ENCODE measurements at places on chromosomes 4 and X.

DNA sequence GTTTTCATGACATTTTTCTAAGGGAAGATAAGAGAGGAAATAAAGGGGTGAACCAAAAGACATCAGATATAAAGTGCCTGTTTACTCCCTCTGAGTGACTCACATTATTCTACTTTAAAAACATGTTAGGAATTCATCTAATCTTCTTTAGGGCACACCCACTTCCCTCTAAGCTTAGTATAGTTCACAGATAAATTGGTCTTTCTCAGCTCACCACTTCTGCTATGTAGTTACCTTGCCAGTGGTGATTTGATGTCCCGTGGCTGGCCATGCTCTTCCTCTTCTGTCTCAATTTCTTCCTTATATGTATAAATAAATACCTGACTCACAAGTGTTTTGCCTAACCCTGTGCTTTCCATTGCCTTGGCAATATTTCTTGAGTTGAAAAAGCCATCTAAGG lies 96.8 kb downstream of the PDLIM5 start:
- no peak for DNase-seq

- no peak for DNase-seq
Measured at GRCh38 chrX:140355429-140355828, 149.4 kb downstream of the SOX3 start.

DNA sequence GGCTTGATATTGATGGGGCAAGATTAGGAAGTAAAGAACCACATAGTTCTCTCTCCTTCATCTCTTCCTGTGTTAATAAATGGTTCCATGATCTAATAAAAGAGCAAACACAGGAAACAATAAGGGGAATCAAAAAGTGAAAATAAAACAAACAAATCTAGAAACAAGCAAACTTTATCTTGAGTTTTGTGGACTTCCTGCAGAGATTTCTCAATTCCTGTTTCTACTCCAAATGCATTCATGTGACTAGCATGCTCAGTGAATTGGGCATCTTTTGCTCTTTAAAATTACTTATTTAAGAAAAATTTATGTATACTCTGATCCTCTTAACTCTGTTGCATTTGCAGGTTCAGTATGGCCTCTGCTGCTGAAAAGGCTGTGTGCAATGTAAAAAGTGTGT lies 682.0 kb downstream of the KCTD8 start:
- DNase-seq, result no peak

- DNase-seq, result no peak
Measured at GRCh38 chr4:83075311-83076095, 39.0 kb downstream of the PLAC8 start.

DNA sequence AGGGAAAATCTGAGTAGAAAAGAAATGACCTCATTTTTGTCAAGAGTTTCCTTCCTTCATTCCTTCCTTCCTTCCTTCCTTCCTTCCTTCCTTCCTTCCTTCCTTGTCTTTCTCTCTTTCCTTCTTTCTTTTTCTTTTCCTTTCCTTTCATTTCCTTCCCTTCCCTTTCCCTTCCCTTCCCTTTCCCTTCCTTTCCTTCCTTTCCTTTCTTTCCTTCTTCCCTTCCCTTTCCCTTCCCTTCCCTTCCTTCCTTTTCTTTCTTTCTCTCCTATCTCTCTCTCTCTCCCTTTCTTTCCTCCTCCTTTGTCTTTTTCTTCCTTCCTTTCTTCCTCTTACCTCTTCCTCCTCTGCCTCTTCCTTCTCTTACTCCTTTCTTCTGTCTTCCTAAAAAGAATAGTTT lies 347.6 kb downstream of the FAM47A start:
- DNase-seq, result no peak
